ENCODE measurements at places on chromosomes 1 and 21.

- no peaks in the 10 kb centered on the region for H3K27me3 ChIP-seq
- DNase-seq, result peak; percentile 69
- H3K4me3 ChIP-seq, result peak overlapping the region; percentile 91
- H3K36me3 ChIP-seq, result no peaks in the 10 kb centered on the region
- peaks cover 23% of the 10 kb centered on the region for H3K4me1 ChIP-seq
- H3K27ac ChIP-seq, result peak overlapping the region; percentile 83
Observed at GRCh38 chr1:156052862-156053767, 483 bp downstream of the UBQLN4 start.

GRCh38 chr1:156767101-156767878 lies at the start of gene PRCC:
Gene PRCC (plus strand): TSS chr1:156767535. CDS start chr1:156767772, 237 bp downstream.
- peak; percentile 99 for DNase-seq
- no peaks in the 10 kb centered on the region for H3K27me3 ChIP-seq
- H3K4me1 ChIP-seq, result peaks cover 50% of the 10 kb centered on the region
- H3K4me3 ChIP-seq, result peak within 1 kb of the TSS; percentile 76

GRCh38 chr1:80457409-80457808 lies 1343.3 kb upstream of the ADGRL2 start:
- H3K4me1 ChIP-seq, result no peaks in the 10 kb centered on the region
- no peak overlapping the region for H3K27ac ChIP-seq
- no peak overlapping the region for H3K4me3 ChIP-seq
- no peaks in the 10 kb centered on the region for H3K36me3 ChIP-seq

DNA sequence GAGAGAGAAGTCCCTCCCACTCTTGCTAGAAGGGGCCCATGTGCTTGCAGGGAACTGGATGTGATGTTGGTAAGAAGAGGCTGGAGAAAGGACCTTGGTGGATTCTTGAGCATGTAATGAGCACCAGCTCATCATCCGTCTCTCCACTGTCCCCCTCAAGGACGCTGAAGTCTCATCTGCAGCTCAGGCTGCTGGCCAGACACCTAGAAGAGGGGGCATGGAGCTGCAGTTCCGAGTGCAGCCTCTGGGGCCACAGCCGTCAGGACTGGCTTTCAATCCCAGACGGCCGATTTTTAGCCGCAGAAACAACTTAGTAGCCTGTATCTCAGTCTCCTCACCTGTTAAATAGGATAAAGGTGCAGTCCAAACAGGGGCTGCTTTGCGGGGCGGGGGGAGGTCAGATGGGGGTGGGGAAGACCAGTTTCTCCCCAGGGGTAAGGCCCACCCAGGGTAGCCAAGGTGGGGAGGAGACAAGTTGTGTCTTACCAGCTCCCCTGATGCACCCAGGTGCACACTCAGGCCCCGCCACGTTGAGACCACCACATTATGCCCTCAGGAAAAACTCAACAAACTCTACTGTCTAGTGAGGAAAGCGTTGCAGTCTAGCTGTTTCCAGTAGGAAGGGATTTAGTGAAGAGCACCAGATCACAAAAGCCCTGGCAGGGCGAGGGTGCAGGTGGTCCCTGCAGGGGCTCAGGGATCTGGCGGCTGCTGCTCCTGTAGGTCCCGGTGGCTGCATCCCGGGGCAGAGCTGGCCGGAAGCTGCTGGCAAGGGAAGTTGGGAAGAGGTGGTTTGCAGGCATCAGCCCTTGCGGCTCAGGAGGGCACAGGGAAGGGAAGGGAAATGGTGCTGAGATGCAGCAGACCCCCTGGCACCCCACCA lies 29.5 kb downstream of the LDLRAP1 start:
- no peak for DNase-seq
- H3K4me1 ChIP-seq, result peaks cover 18% of the 10 kb centered on the region
- H3K27me3 ChIP-seq, result no peaks in the 10 kb centered on the region
- no peak overlapping the region for H3K27ac ChIP-seq
- H3K4me3 ChIP-seq, result no peak overlapping the region

Data from heart left ventricle (tissue), 16 donors.